ENCODE measurements at places on chromosomes 1 and 21.

DNA sequence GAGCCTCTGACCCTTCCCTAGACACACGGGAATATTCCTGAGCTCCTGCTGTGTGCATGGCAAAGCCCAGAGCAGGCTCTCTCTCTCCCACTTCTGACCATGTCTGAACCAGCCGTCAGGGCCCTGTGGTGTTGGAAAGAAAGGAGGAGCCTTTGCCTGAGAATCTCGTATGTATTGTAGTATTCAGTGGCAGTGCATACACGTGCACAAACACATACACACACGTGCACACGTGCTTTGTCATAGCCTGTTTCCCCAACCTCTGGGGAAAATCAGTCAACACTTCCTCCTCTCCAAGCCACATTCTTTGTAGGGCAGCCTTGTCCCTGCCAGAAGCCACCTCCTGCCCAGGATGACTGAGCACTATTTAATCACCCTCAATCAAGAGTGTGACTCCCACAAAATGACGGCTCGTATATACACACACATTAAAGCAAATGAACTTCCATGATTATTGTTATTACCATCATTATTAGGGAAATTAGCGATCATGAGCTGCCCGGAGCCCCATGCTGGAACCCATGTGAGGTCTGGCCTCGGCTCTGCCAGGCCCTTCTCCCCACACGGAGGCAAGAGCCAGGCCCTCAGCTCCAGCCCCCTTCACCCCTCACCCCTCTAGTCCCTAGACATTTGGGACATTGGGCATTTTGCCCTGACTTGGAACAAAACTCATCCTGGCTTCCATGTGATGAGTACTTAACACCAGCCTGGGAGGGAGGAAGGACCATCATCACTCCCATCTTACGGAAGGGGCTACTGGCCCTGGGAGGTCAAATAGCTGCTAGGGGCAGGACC is 331.9 kb downstream of the NPHP4 start:
- DNase-seq: no peak

GRCh38 chr1:7786795-7787194 is 2.7 kb downstream of the PER3 start:
- no peak for DNase-seq

DNA sequence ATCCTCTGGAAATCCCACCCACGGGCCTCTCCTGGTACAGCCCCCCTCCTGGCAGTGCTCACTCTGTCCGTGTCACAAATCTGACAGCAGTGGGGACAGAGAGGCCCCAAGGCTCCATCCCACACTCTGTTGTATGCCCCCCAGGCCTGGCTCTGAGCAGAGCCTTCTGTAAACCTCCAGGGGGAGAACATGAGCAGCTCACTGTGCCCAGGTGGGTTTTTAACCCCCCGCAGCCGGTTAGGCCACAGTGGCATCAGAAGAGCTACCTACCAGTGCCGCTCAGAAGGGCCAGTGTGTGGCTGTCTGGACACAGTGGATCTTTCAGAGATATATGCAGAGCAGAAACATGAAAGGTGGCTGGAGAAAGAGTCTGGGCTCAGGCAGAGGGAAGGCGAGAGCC is 12.0 kb upstream of the GPR153 start:
- no peak for DNase-seq

DNA sequence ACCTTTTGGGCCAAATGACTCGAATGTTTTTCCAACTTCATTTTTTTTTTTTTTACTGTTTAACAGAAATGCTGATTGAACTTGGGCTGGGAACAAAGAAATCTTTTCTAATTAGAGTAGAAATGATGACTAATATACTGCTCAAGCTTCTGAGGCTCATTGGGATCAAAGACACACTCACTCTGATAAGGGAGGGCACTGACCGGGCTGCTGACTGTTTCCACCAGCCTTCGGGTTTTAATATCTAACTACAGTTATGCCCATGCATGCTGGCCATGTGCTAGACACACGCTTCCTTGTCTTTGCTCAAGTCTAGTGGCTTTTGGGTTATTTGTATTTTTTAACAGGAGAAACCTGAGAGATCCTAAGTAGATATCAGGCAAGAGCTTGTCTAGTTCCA is 16.8 kb downstream of the ZBTB18 start:
- DNase-seq: no peak

DNA sequence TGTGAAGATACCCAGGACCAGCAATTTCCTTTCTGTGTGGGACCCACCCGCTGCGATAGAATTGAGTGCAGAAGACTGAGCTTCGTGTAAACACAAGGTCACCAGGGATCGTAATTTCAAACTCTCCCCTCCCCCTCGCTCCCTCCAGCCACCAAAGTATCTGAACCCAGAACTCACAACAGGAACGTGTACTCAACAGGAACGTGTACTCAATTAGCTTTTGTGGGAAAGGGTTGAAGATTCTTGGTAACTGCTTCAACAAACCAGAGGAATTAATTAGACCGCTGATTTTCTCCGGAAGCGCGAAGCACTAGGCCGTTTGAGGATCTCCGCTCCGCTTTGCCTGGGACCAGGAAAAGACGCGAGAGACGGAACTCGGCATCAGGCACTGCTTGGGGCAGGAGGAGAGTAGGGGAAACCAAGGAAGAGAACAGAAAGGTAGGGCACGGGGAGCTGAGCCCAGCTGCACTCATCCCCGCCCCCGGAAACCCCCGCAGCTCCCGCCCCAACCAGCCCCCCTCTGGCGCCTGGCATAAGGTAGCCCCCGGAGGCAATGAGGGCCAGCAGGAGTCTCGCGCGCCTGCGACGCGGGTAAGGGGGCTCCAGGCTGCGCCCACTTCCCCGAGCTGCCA is 453 bp downstream of the DRAM2 start:
- peak; percentile 59 for DNase-seq

DNA sequence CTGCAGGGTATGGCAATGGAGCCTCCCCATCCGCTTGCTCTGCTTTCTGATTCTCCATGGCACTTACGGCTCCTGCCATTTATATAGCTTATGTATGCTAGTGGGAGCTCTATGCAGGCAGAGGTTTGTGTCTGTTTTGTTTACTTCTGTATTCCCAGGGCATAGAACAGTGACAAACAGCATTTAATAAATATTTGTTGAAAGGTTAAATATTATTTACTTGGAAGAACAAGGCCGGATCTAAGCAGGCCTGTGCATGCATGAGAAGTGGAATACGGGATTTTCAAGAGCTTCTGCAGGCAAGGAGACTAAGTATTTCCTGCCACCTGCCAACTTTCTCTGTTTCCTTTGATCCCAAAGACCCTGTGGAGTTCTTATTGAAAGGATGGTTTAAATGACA is 90.7 kb downstream of the XCL2 start:
- DNase-seq: no peak

- DNase-seq: no peak
Measured at GRCh38 chr1:6467224-6467623, 1.3 kb upstream of the TNFRSF25 start.

- DNase-seq: no peak
Measured at GRCh38 chr1:29332204-29332603, 95.9 kb downstream of the PTPRU start.

- no peak for DNase-seq
Measured at GRCh38 chr1:220747437-220748088, 559 bp upstream of the MTARC2 start.

DNA sequence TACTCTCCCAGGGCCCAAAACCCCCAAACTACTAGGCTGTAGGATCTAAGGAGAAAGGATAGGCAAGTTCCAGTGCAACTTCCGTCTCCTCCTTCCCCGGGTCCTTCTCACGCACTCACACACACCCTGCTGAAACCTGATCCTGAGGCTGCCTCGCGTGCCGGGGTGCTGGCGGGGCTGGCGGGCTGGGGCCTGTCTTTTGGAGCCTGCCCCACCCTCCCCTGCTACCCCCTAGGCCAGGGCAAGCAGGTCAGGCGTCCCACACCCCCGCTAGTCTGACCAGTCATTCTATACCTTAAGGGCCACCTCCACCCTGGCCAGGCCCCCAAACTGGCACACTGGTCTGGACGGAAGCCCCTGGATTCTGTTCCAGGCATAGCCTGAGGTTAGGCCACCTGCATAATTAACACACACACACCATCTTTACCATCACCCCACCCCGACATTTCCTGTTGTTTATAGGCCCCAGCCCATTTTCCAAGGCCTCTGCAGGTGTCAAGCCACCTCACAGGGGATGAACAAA is 48.3 kb upstream of the ARTN start:
- DNase-seq: no peak

GRCh38 chr1:44994309-44994898 is 8.0 kb upstream of the EIF2B3 start:
- DNase-seq: no peak

- peak; percentile 91 for DNase-seq
Measured at GRCh38 chr21:42337830-42338728, 12.7 kb downstream of the TFF2 start.

DNA sequence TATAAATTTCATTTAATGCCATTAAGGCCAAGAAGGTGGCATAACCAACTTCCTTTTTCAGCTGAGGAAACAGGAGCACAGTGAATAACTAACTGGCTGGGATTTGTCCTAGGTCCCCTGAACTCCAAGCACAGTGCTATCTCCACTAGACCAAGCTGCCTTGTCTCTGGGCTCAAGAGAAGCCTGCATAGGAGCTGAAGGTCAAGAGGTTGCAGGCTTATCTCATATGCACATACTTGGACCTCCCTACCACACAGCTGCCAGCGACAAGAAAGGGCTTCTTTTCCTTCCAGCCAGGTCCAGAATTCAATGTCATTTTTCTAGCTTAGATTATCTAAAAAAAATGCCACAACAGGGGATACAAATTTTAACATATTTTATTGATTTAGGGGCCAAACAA is 27.1 kb downstream of the AK2 start:
- DNase-seq: no peak

- no peak for DNase-seq
Measured at GRCh38 chr21:16579538-16579937, 849.8 kb downstream of the USP25 start.

DNA sequence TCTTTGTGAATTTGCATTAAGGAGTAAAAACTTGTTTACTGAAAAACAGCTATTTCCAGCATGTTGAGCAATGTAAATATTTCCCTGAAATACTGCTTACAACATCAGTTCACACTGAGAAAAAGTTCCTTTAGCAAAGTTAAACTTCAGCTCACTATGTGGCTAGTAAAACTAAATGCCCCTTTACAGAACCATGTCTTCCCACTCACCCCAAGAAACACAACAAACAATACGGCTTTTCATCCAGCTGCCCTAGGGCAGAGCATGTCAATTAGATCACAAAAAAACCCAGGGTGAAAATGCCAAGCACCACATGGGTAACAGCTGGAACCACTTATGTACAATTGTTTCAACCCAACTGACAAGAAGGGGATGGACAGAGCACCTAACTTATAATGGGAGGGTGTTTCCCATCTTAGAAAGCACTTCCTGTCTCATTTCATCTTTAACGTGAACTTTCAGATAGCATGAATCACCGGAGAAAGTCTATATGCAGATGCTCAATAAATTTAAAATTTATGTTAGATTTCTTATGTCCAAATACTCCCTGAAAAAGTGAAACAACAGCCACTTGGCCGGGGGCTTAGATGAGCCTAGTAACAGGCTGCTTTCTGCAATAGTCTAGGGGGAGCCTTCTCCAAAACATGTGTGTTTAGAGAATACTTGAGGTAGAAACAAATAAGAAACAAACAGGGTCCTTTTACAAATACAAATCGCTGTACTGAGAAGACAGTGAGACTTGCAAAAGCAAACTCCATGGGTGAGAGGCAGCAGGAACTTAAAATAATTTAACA is 6.6 kb downstream of the NID1 start:
- no peak for DNase-seq

- no peak for DNase-seq
Measured at GRCh38 chr1:23023174-23023845, 4.0 kb downstream of the KDM1A start.

GRCh38 chr1:104699433-104699832 is 949.7 kb downstream of the AMY1C start:
- DNase-seq: no peak

GRCh38 chr1:66312271-66312990 is 221.5 kb upstream of the SGIP1 start:
- no peak for DNase-seq

- no peak for DNase-seq
Measured at GRCh38 chr1:39352881-39353280, 138.6 kb upstream of the BMP8A start.

DNA sequence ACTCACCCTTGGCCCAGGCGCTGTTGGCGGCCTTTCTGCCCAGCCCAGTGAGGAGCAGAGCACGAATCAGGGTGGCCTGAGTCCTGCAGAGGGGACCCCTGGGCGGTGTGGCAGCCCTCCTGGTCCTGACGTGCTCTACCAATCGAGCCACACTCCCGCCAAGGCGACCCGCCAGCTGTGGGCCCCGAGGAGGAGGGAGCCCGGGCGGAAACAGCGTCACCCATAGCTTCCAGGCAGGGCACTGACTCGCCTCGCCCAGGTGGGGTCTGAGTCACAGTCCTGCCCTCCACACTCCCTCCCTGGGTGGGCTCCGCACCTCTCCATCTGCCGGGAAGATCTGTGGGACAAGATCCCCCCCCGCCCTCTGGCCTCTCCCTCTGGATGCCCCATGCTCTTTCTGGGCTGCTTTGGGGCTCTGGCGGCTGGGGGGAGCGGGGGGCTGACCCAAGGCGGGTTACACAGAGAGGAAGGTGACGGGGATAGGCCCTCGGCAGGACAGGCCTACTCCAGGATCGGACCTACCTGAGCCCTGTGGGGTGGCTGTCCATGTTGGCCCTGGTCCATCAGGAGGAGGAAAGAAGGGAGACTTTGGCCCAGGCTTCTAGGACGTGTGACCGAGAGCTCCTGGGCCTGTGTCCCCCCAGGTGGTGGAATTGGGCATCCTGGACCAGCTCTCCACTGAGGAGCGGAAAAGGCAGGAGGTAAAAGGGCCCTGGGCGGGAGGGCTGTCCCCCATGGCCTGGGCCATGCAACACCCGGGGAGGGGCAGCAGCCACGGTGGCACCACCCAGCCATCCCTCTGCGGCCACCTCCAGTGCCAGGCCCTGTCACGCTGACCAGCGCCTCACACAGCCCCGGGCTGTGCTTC is 14.0 kb downstream of the ARHGEF16 start:
- DNase-seq: no peak

GRCh38 chr1:245686006-245686405 is 531.2 kb downstream of the KIF26B start:
- no peak for DNase-seq

DNA sequence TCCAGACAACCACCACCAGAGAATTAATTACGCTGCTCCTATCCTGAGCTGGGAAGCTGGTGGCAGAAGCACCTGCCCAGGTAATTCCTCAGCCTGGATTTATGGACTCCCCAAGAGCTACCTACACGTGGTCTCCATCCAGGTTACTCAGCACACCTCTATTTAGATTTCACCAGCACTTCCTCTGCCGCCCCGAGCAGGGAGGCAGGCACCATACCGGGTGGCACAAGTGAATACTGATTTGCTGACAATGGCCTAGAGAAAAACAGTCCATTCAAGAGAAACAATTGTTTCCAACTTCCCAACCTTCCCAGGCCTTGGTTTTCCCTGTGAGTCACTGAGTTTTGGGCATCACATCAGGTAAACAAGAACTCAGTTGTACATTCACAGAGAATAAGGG is 134.3 kb downstream of the MATN1 start:
- no peak for DNase-seq

Measured in DMS79 (cell line).